Ureter (tissue), 1 donor: ENCODE measurements at places on chromosomes 4 and X. TPM values are rescaled to one million over a fixed set of nuclear protein-coding genes. Genes with fewer than 3 reads are reported as not detected.

BEX5 gene
- total RNA-seq, result 3.7 TPM

GRCh38 chr4:76459291-76459723, 24.3 kb downstream of the SHROOM3 start:
- DNase-seq, result no peak

CD38 gene
- 2.6 TPM for total RNA-seq

DNA sequence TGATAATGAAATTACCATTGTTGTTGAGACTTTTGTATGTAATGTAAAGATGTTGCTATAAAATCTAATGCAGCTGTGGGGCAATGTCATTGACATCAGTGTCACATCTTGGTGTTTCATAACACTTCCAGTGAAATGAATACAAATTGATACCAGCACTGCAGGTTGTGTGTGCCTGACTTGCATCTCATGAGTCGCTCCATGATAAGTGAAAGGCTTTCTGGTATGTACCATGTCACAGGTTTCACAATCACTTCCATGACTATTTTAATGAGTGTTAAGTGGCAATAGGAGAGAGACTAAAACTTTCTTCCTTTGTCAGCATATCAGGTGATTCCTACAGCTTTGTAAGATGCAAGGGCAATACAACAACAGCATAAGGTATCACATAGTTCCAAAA, 94.4 kb downstream of the ABCB7 start:
- no peak for DNase-seq

DNA sequence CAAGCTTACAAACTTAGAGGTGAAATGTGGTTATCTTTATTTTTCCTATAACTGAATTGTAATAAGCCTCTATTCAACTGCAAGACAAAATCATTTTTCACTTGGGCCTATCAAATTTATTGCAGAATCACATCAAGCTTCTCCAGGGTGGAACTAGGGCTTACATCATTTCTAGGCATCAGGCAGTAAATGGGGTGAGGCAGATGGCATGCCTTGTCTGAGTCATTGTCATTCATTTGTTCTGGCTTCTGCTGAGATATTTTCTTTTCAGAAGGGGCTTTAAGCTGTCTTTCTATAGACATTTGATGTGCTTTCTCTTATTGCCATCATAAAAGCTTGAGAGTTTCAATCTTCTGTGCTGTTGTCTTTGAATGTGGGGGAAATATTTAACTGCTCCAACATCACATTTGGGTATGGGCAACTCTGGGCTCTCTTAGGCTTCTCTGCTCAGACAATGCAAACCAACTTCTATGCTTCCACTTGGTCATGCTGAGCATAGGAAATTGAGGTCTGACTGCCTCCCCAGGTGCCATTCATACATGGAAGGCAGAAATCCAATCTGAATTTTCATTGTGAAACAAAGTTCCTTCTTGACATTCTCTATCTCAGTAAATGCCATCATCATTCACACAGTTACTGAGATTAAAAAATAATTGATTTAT, 225.8 kb upstream of the GIMD1 start:
- DNase-seq, result no peak

DNA sequence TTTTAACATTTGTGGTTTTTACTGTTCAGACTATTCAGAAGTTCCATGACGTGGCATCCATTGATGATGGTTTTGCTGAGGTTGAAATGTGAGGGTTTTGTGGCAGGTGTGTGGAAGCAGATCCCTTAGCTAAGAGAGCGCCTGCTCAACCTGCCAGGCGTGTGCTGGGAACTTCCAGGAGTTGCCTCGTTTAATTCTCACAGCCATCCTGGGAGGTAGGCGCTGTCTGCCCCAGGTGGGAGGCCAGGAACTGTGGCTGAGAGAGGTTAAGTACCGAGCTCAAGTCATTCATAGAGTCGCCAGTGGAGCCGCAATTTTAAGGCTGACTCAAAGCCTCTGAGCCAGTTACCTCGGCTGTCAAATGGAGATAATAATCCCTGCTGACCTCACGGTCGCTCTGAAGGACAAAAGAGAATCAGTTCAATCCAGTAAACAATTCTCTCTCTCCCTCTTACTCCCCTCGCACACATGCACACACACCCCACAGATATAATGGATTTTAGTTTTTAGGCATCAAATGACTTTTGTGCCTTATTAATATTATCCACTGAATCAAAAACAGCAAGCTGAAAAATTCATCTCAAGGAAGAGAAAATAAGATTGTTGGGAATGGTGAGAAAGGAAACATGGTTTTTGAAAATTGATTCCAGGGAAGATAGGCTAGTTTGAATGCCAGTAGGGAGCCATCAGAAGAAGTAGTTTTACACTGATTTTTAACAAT, 171.3 kb downstream of the PTTG2 start:
- DNase-seq, result no peak

GYPE gene
- 1.8 TPM for total RNA-seq

DNA sequence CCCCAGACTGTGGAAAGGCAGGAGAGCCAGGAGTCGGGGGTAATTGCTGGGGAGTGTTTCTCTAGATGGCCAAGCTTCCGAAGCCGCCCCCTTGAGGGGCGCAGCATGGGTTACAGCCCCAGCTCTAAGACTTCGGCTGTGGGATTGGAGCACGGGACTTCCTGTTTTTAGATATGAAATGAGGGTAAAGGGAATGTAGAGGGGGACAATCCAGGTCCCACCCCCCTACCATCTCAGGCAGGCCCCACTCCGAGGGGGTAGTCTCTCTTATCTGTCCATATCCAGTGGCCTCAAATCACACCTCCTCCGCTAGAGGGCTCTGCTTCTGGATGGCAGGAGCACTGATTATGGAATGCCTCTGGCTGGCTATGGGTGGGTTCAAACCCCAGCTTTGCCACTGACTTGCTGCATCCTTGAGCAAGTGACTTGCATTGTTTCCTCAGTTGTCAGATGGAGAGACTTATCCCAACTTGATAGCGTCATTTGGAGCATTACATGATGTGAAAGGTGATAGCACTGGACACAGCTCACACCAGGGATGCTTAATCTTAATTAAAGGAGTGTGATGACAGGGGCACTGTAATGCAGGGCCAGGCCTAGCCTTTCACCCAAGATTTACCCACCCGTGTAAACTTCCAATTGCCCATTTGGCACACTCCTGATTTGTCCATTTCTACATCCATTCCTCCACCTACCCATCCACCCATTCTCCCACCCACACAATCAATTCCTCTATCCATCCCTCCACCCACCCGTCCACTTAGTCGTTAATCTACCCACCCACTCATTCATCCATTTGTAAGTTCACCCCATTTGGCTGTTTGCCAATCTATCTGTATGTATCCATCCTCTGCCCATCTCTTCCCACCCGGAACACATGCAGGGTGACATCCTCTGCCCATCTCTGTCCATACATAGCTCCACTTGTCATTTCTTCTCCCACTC, 848 bp upstream of the KCND1 start:
- peak; percentile 52 for DNase-seq

DNA sequence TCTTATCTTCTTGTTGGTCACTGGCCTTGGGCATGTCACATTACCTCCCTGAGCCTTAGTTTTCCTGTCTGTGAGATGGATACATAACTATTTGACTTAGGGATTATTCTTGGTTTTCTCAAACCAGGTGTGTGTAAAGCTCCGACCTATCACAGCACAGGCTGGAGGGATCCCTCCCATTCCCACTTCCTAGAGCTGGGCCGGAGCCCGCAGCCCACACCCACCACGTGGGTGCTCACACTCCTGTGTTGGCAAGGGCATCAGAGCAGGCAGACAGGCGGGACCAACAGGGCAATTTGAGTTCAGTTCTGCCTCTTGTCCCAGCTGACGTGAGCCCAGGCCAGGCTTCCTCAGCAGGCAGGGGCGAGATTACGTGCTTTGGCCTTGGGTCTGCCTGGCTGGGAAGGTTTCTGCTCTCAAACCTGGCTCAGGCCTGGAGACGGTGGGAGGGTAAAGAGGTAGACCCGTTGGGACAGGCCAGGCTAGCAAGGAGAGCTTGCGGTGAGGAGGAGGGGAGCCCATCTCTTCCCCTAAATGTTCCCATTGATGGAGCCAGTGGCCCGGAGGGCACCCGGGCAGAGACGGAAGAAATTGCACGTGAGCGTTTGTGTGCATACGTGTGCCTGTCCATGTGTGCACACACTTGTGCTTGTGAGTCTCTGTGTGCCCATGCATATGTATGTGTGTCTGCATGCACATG, 734 bp upstream of the SH3TC1 start:
- peak; percentile 69 for DNase-seq

FGF13 gene
- 19.8 TPM for total RNA-seq

GRCh38 chrX:18886344-18887161, 97.4 kb downstream of the PHKA2 start:
- DNase-seq, result peak; percentile 90

GRCh38 chr4:56870946-56871345, 36.8 kb upstream of the REST start:
- no peak for DNase-seq

- DNase-seq, result no peak
Measured at GRCh38 chr4:82951196-82951595, 50.7 kb downstream of the THAP9 start.

DNA sequence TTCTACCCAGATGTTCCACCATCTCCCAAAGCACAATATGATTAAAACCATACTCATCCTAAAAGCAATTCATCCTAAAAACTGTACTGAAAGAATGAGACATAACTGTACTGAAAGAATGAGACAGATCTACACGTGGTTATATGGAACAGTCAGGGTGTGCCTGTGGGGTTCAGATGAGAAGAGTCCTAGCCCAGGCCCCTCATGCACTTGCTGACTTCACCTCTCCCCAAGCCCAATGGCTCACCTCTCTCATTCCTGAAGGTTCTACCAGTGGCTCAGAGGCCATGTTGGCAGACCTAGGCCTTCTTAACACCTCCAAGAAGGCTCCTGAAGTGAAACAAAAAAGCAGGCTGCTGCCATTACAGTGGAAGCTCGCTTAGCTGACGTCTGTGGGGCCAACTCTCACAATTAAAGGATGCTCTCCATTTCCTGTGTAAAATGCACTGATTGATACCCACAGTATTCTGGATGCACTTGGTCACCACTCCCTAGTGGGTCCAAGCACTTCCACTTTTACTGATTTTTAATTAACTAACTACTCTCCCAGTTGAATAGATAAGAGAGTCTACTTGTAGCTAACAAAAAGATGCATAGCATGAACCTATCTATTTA, 3.8 kb downstream of the PLAC1 start:
- DNase-seq, result no peak

- no peak for DNase-seq
Measured at GRCh38 chrX:48835524-48836329, at the start of gene PCSK1N. Gene PCSK1N, minus strand, starts transcription at chrX:48835610. Its CDS starts 78 bp downstream, at chrX:48835532.

DNA sequence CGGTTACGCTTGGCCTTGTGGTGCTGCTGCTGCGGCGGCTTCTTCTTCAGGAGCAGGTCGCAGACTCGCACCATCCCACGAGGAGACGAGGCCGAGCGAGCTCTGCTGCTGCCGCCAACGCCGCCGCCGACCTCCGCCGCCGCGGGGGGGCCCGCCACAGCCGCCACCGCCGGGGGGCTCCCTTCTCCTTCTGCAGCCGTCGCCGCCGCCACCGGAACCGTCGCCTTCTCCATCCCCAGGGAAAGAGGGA, 237 bp downstream of the ANKRD17 start:
- no peak for DNase-seq

DNA sequence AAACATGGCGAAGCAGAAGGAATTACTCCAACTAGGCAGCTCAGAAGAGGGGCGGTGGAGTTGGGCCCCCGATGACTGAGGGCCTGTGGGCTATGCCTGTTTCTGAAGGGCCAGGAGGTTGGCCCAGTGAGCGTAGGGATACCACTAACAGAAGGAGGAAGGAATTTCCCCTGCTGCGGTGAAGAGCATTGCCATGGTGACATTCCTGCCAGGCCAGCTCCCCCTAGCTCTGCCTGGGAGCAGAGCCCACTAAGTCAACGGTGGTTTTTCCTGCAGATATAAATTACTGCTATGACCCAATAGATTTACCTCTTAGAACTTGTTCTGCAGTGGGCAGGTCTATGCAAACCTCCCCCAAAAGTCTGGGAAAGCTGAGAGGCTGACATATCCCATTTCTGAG, 28.9 kb upstream of the HMX1 start:
- no peak for DNase-seq

MPC1L gene
- not detected for total RNA-seq

SPANXC gene
- total RNA-seq, result not detected

CYLC1 gene
- not detected for total RNA-seq

DNA sequence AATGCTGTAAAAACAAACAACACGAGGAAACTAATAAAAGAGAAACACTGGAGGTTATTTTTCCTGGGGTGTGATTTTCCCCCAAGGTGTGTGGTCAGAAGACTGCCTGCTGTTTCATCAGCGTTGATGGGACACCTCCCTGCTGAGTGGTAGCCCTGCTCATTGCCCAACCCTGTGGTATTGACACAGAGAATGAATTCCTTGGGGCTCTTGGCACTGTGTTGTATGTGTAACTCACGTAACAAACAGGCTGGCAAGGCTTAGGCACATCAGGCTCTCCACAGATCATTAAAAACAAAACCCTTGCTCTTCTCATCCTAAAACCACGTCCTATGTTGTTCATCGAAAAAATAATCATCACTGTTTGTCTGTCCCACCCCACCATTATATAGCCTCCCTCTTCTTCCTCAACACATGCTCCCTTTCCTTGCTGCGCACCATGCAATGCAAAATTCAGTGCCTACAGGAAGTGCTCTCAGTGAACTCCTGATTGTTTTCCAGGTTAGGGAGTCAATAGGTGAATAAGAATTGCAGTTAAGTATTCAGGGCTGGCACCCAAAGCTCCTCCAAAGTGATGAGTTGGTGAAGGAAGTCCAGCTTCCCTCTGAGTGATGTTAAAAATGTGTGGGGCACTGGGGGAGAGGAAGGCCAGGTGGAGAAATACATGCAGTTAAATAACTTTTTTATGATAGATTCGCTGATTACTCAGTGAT, 11.4 kb upstream of the PUDP start:
- DNase-seq, result no peak

- no peak for DNase-seq
Measured at GRCh38 chrX:98501426-98501825, 1617.7 kb downstream of the RPA4 start.

DNA sequence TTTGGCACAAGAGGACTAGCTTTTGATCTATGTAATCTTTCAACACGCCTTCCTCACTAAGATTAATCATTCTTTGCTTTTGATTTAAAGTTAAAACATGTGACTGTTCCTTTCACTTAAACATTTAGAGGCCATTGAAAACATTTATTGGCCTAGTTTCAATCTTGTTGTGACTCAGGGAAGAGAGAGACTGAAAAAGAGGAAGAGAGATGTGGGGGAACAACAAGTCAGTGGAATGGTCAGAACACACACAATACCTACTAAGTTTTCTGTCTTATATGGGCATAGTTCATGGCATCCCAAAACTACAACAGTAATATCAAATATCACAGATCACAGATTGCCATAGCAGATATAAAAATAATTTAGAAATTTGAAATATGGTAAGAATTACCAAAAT, 812.9 kb upstream of the AGA start:
- no peak for DNase-seq

DNA sequence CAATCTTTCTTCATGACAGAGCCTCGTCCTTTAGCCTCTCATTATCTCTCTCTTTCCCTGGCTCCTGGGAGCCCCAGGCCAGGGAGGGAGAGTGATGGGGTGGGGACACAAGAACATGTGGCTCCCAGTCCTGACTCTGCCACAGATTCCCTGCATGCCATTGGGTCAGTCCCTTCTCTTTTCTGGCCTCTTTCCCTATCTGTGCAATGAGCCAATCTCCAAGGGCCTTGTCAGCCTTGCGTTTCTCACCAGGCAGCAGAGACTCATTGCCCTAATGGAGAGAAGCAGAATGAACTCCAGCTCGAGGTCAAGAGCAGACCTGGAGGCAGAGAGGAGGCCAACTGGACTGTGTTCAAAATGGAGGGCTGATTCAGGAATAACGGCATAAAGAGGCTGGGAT, 38.4 kb upstream of the PJA1 start:
- DNase-seq, result no peak
